ENCODE measurements at places on chromosomes 3 and 15.

GRCh38 chr3:21524133-21524532, 226.9 kb downstream of the ZNF385D start:
- no peak for DNase-seq

DNA sequence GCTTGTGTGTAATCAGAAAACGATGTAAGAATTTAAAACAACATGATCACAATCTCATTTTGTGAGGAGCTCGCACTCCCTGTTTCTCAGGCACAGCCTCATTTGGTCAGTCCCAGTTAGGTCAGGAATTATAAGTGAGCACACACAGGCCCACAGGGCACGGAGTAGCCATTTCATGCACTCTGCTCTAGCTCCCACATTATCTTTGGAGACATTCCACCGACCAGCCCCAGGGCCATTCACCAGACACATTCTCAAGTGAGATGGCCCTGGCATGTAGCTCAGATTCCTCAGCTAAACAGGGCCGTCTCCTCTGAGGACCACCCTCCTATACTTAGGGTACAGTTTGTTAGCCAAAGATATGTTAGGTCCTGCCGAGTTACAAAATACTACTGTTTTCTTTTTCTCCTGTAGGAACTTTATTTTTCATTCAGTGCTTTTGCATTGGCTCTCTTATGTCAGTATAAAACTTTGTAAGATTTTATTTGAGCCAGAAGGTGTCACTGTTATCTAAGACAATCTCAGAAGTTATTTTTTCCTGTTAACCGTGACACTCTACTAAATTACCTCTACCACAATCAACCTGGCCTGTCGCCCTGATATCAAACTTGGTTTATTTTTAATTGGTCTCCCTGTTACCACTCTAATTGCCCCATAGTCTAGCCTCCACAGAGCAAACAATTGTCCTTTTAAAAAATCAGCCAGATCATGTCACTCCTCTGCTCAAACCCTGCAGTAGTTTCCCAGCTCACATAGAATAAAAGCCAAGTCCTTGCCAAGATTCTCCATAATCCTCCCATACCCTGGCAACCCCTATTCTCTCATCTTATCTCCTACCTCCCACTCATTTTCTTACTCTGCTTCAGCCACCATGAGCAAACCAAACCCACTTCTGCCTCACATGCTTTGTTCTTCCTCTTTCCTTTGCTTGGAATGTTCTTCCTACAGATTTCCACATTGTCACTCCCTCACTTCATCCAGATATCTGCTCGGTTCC, 105.7 kb downstream of the PPP2R3A start:
- DNase-seq: peak; percentile 45

- DNase-seq: peak; percentile 97
Measured at GRCh38 chr15:31079519-31079918, 22.0 kb downstream of the TRPM1 start.

DNA sequence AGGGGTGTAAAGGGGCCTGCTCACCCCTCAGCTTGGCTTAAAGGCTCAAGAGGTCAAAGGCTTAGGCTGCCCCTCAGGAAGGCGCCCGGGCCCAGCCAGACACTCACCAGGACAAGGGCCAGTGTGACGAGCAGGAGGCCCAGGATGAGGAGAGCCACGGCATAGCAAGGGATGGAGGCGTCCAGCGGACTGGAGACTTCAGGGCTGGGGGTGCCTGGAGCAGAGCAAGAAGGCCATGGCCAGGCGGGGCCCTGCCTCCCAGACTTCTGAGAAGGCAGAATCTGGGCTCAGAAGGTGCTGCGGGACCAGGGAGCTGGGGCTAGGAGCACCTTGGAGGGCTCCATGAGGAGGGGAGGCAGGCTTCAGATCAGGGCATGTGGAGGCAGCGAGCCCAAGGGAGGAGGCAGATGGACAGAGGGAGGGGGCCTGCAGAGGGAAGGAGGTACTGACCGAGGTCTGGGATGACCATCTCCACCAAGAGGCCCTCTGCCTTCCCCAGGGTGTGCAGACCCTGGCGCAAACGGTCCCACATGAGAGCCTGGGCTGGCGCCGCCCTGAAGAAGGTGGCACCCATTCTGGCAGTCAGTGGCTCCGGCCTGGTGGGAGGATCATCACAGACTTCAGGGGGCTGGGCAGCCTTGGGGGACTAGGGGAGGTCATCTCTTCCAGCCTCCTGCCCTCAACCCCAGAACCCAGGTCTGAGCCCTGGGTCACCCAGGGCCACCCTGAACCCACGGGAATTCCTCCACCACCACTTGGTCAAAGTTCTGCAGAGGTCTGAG, 24.5 kb downstream of the C15orf39 start:
- no peak for DNase-seq

GRCh38 chr3:150521463-150521862, 24.8 kb downstream of the SERP1 start:
- DNase-seq: no peak

GRCh38 chr15:39333393-39333792, 247.5 kb upstream of the THBS1 start:
- no peak for DNase-seq

DNA sequence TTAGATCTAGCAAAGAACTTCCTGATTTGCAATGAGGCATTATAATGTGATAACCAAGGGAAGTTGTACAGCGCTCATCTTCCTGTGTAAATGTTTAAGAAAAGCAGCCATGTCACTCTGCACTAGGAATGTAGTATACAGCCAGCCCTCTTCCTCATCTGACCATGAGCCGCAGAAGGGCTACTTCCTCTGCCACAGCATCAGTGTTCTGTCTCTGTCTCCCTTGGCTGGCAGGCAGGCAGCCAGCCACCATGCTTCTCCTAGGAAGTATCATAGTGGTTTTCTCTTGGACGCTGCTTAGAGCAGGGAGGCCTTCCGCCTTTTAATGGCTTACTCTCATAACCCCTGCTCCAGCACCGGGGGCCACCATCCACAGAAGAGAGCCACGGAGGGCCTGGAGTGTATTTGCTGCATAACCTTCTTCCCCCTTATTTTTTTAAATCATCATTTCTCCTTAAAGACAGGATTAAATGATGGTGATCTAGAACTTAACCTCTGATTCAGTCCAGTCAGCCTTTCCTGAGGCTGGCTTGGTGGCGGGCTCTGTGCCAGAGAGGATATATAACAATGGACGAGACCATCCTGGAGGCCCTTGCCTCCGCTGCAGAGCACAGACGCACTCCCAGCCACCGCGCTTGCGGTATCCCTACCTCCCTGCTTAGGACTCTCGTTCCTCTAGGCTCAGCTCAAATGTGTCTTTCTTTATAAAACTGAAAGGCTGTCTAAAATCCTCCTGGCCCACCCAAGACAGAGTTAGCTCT, 57.3 kb upstream of the PLXNA1 start:
- DNase-seq: no peak

DNA sequence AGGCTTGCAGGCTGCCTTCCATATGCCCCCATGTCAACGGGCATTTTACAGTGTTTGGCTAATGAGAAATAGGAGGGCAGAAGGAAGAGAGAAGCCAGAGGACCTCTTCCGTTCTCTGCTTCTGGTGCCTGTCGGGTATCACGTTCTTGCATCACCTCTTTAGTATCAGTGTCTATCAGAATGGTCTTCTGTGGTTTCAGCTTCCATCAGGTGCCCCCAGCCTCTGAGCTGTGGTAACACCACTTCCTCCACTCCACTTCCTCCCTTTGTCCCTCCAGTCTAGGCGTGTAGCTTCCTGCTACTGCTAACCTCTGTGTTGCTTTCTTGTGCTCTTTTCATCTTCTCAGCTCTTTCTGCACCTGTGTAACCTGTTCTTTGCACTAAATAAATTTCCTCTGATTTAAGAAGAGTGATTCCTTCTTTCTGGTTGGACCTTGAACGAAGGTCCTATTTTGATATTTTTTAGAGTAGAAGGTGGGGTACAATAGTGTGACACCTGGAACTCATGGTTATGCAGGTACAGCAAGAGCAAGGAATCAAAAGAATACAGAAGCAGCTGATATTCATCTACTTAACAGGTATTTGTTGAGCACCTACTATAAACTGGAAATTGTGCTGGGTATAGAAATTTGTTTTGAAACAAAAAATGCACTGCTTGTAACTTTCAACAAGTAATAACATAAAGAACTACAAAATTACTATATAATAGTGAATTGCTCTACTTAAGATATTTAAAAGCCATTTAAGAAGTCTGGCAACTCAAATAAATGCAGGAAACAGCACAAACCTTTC, 27.4 kb upstream of the FOXB1 start:
- DNase-seq: no peak

DNA sequence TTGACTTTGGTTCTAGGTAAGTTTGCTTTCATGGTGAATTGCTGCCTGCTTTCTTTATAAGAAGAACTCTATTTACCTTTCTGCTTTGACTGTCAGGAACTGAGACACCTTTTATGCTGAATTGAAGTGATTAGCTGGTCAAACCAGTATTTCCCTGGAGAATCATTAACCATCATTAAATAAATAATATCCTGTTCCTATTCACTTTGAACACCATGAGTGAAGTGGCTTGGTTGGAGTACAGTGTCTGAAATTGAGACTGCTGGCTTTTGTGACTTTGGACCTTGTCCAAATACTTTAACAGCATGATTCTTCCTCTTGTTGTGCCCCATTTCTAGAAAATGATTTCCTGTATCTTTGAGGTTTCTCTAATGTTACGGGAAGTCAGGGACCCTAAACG, 5.6 kb upstream of the TMEM62 start:
- DNase-seq: no peak

GRCh38 chr15:91981821-91982800, 128.6 kb downstream of the SLCO3A1 start:
- no peak for DNase-seq

DNA sequence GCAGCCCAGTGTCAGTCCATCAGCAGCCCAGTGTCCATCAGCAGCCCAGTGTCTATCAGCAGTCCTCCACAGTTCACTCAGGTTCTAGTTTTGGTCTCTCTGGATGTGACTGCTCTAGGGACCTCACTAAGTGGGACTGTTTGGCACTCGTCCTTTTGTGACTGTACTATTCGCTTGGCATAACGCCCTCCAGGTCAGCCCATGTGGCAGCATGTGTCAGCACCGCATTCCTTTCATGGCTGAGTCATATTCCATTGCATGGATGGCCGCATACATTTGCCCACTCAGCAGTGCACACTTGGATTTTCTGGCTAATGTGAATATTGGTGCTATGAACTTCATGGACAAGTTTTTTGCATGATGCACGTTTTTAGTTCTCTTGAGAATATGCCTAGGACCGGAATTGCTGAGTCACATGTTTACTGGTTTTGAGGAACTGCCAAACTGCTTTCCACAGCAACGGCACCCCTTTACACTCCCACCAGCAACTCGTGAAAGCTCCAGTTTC, 16.4 kb downstream of the CHST13 start:
- DNase-seq: peak; percentile 83

DNA sequence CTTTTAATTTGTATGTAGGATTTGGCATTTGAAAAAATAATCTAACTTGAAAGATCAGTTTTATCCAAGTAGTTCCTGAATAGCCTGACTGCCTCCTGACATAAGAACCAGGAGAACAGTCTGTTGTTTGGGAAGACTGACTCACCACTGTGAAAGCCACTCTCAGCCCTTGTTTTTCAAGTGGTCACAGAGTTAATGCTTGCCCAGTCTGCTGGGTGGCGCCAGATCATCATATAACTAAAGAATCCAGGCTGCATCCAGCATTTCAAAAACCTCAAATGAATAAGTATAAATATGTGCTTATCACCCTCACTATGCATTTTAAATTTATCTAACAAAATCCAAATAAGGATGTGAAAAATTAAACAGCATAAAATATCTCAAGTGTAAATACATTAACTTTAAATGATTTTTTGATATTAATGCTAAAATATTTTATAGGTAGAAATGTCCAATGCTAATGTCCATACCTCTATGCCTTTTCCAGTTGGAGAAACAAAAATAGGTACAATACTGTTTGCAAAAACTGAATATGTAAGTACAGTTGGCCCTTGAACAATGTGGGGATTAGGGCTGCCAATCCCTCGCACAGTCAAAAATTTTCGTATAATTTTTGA, 26.9 kb upstream of the ZBBX start:
- peak; percentile 70 for DNase-seq

DNA sequence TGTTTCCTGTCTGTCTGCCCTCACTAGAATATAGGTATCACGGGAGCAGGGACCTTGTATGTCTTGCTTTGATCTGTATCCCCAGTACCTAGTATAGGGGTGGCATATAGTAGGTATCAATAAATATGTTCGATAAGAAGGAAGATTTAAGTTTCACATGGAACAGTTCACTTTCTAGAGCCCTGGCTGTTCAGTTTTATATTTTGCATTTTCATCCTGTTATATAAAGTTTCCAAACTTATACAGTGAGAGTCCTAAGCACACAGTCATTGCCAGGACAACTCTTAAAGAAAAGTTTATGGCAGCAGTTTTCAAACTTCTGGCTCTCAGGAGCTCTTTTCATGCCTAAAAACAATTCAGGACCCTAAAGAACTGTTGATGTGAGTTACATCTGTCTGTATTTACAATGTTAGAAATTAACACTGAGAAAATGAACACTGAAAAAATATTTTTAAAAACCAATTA, 13.4 kb downstream of the ITPR1 start:
- DNase-seq: no peak

GRCh38 chr3:175518459-175518858, 659.3 kb downstream of the NAALADL2 start:
- DNase-seq: no peak

DNA sequence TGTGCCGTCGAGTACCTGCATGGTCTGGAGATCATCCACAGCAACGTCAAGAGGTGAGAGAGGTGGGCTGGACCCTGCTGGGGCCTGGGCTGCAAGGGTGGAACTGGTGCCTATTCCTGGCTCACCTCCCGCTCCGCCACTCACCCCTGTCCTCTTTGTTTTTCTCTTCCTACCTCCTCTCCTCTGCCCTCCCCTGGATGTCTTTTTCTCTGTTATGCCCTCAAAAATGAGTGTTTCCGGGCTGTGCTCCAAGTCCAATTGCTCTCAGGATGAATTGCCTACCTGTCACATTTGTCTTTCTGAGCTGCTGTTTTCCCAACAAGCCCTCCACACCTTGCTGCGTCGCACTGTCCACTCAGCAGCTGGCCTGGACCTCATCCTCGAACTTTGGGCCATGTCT, 28.5 kb upstream of the TATDN2 start:
- no peak for DNase-seq

DNA sequence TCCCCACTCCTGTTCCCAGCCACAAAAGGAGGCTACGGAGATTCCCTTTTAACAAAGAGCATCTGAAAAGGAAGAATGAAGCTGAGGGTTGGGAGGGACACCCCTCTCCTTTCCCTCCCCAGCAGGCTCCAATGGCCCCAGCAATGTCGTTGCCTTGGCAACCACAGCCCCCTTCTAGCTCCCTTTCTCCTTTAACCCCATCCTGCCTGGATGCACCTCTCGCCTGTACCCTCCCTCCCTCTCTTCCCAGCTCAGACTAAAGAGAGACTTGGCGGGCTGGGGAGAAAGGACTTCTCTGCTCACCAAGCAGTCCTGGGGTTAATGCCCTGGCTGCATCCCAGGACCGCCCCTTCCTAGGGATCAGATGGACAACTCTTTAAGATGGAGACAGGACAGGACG, 7.1 kb upstream of the RPL29 start:
- DNase-seq: no peak

DNA sequence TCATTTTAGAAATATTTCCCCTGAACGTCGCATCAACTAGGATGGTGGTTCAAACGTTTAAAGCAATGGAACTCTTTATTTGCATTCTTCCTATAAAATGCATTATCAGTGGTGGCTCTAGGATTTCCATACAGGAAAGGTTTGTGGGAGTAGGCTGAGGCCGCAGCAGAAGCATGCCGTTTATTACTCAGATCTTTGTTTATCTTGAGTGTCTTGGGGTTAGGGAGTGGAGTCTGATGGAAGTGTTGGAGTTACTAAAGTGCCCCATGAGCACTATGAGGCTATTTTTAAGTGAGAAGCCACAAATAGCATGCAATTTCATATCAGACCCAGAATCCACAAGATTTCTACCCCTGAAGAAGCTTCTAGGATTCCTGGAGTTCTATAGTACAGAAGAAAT, 26.2 kb downstream of the ATOSA start:
- DNase-seq: peak; percentile 63
